ENCODE measurements at places on chromosomes 16 and 17. TPM values are rescaled to one million over a fixed set of nuclear protein-coding genes. Genes with fewer than 3 reads are reported as not detected.

DNA sequence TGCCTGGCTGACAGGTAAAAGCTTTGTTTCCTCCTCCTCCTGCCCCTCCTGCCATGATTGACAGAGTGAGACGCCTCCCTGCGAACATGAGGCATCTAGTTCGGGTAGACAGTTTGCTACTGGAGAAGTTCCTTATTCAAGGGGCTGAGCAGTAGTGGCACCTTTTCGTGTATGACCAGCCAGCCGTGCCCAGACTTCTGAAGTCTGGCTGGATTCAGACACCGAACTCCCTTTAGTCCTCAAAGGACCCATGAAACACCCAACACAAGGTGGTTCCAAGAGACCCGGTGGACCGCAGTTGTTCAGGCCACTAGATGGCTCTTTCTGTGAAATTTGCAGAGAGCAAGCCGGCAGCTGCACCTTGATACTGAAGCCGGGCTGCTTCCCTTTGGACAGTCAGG lies 192.8 kb downstream of the XYLT1 start:
- H3K4me3 ChIP-seq, result no peak overlapping the region
- H3K27me3 ChIP-seq, result no peaks in the 10 kb centered on the region
- DNase-seq, result no peak

DNA sequence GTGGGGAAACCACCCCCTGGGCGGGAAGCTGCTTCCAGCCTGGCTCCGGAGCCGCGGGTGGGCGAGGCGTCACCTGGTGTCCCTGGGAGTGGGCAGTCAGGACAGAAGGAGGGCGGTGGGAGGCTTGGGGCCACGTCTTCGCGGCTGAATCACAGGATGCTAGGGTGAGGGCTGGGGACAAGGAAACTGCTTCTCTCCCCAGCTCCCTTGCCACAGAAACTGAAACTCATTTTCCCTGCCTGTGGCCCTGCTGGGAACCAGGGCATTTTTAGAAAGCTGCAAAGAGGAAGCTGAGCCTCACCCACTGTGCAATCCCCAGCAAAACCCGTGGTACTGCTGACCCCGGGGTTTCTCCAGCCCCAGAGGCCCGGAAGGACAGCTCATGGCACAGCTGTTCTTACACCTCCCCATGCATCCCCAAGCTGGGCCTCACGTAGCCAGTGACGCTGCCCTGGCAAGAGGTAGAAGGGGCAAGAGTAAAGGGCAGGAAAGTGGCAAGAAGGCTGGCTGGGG lies 8.2 kb downstream of the RHBDF2 start:
- H3K36me3 ChIP-seq, result no peaks in the 10 kb centered on the region
- DNase-seq, result no peak
- H3K4me1 ChIP-seq, result peaks cover 55% of the 10 kb centered on the region
- peak overlapping the region; percentile 76 for H3K27ac ChIP-seq
- peak overlapping the region; percentile 1 for H3K4me3 ChIP-seq

CARD14 gene
- total RNA-seq, result 39.2 TPM

GRCh38 chr17:68382582-68383085 lies 74.7 kb downstream of the WIPI1 start:
- H3K36me3 ChIP-seq, result no peaks in the 10 kb centered on the region
- no peak for DNase-seq
- H3K27ac ChIP-seq, result peak overlapping the region; percentile 39

DNA sequence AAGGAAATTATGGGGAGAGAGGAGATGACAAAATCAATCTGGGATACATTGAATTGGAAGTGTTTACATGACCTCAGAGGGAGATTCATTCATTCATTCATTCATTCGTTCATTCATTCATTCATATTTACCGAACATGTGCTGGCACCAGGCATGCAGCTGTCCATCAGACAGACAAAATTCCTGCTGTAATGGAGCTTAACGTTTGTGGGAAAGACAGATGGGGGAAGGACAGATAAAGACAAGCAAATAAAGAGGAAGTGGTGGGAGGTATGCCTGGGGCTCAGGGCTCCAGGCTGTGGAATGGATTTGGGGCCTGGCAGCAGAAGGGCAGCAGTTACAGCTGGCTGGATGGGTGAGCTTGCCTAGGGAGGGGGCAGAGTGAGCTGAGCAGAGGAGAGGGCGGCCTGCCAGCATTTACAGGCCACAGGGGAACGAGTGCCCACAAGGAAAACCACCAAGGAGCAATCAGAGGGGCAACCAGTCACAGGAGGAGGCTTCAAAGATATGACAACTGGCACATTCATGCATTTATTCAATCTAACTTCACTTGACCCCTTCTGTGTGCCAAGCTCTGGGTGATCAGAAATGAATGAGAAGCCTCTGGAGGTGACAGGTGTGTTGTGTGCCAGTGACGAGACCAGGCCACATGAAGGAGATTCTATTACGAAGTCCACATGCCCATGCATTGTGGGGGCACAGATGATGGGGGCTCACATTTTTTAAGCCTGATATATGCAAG lies 48.5 kb downstream of the ARHGAP27 start:
- H3K36me3 ChIP-seq, result no peaks in the 10 kb centered on the region
- no peak for DNase-seq
- H3K27me3 ChIP-seq, result no peaks in the 10 kb centered on the region
- no peak overlapping the region for H3K4me3 ChIP-seq

DNA sequence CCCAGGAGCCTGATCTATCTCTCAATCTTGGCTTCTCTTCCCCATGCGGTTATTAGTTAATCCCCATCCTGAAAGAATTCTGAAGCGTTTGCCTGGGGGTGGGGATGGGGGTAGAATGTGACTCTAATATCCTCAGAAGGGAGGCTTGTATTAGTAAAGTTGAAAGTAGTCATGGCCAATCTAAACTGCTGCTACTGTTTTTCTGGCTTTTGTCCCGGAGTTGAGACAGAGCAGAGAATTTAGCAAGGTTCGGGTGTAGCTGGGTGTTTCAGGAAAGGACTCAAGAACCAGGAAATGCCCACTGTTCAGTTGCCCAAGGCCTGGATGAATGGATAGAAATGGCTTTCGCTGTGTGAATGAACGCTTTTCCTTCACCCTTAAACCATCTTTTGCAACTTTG lies 17.6 kb upstream of the ITGAM start:
- H3K27ac ChIP-seq, result no peak overlapping the region
- H3K4me1 ChIP-seq, result no peaks in the 10 kb centered on the region
- no peak overlapping the region for H3K4me3 ChIP-seq
- DNase-seq, result no peak
- no peaks in the 10 kb centered on the region for H3K27me3 ChIP-seq

DNA sequence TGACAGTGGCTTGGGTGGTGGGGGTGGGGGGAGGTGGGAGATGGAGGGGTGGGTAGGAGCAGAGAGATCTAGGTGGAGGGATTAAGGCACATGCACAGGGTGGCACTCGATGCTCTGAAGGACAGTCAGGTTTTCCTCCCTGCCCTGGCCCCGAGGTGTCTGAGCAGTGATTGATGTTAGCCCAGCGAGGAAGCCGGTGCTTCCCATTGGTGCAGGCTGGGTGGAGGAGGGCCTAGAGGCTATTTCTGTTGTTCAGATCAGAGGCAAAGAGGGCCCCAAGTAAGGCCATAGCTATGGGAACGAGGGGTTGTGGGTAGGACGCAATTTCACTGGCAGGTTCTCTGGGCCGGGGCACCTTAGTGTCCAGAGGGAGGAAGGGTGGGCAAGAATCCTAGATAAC lies 23.1 kb downstream of the CACNA1G start:
- H3K27ac ChIP-seq, result no peak overlapping the region
- H3K36me3 ChIP-seq, result no peaks in the 10 kb centered on the region
- peaks cover under 1% of the 10 kb centered on the region for H3K4me1 ChIP-seq
- no peak overlapping the region for H3K4me3 ChIP-seq
- no peak for DNase-seq

GRCh38 chr17:8681170-8681949 lies 50.8 kb upstream of the MYH10 start:
- no peaks in the 10 kb centered on the region for H3K4me1 ChIP-seq
- H3K27ac ChIP-seq, result no peak overlapping the region
- H3K4me3 ChIP-seq, result peak overlapping the region; percentile 1
- no peaks in the 10 kb centered on the region for H3K36me3 ChIP-seq
- no peak for DNase-seq

B3GNT9 gene
- 7.5 TPM for total RNA-seq

GRCh38 chr17:40068917-40069750 lies 6.4 kb downstream of the THRA start:
- H3K36me3 ChIP-seq, result peaks cover under 1% of the 10 kb centered on the region
- H3K4me1 ChIP-seq, result peaks cover 98% of the 10 kb centered on the region
- no peaks in the 10 kb centered on the region for H3K27me3 ChIP-seq
- H3K4me3 ChIP-seq, result peak overlapping the region; percentile 39
- DNase-seq, result peak; percentile 94

SERPINF2 gene
- 3.9 TPM for total RNA-seq

- H3K27me3 ChIP-seq, result no peaks in the 10 kb centered on the region
- H3K36me3 ChIP-seq, result peaks cover 5% of the 10 kb centered on the region
- peak within 1 kb of the TSS; percentile 94 for H3K4me3 ChIP-seq
- DNase-seq, result no peak
- H3K27ac ChIP-seq, result peak within 1 kb of the TSS; percentile 85
These were observed at the start of gene ULK2 for GRCh38 chr17:19867329-19868078. Gene ULK2, minus strand, starts transcription at chr17:19867936. Its CDS starts 519 bp downstream, at chr17:19867417.

GRCh38 chr16:10871157-10871991 lies 5.6 kb upstream of the CIITA start:
- DNase-seq, result peak; percentile 85
- H3K4me1 ChIP-seq, result peaks cover 33% of the 10 kb centered on the region
- no peaks in the 10 kb centered on the region for H3K27me3 ChIP-seq
- H3K27ac ChIP-seq, result peak overlapping the region; percentile 39
- no peak overlapping the region for H3K4me3 ChIP-seq

Data from suprapubic skin (tissue), 4 donors.